ENCODE measurements at places on chromosomes 3 and 15.

DNA sequence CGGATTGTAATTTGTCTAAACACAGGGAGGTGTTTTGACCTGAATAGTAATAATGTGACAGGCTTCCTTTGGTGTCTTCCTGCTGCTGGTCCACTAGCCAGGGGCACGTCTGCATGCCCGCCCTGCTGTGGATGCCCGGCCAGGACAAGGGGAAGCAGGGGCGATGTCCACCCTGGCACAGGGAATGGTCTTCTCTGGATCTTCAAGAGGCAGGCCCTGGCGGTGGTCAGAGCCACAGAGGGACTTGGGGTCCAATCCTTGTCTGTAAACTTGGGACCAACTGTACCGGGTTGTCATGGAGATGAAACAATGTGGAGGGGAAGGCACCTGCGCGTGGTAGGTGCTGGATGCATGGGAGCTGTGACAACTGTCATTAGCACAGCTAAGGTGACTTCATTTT lies 134.1 kb downstream of the RPLP1 start:
- no peak for DNase-seq

DNA sequence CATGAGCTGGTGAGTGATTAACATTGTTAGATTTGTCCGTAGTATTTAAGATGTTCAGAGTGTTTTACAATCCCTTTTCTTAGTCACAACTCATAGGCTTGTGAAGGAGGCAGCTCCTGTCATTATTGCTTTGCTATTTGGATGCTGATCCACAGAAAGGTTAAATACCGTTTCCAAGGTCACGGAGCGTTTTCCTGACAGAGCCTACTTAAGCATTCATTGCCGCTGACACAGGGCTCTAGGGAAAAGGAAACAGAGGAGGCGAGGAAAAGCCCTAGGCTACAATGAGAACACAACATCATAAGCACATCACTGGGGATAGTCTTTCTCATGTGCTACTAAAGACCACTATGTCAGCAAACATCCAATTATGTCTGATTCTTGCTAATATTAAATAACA lies 38.5 kb upstream of the CPB1 start:
- DNase-seq = peak; percentile 70

DNA sequence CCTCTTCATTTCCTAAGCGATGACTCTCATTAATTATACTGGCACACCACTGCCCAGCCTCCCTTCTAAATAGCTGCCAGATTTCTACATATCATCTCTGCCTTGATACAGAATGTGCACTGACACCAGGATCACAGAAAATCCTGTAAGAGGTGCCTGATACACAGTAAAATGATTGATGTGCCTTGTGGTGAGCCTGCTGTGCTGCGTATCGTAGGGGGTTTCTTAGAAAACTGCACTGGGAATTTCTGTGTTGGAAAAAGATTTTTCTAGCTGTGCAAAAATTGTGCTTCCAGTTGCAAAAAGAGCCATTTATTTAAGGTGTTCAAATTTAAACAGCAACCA lies 3.0 kb upstream of the PLCH1 start:
- no peak for DNase-seq

- DNase-seq = no peak
Observed at GRCh38 chr15:101203029-101203573, 48.7 kb downstream of the CHSY1 start.

DNA sequence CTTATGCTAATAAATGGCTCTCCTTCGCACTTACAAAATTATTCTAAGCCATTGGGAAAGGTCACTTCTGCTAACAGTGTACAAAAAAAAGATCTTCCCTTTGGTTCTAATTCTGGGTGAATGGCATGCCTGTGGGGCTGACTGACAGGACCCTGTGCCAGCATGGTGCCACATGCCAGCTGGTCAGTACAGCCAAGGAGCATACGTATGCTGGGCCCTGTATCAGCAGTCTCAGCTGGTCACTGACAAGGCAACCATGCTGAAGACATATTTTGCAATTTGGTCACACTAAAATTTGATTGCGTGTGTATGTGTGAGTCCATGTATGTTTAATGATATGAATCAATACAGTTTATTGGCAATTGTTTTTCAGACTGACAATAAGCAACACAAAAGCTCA lies 246.1 kb downstream of the TBL1XR1 start:
- DNase-seq = no peak

GRCh38 chr3:114447545-114447944 lies 153.7 kb downstream of the TIGIT start:
- no peak for DNase-seq

DNA sequence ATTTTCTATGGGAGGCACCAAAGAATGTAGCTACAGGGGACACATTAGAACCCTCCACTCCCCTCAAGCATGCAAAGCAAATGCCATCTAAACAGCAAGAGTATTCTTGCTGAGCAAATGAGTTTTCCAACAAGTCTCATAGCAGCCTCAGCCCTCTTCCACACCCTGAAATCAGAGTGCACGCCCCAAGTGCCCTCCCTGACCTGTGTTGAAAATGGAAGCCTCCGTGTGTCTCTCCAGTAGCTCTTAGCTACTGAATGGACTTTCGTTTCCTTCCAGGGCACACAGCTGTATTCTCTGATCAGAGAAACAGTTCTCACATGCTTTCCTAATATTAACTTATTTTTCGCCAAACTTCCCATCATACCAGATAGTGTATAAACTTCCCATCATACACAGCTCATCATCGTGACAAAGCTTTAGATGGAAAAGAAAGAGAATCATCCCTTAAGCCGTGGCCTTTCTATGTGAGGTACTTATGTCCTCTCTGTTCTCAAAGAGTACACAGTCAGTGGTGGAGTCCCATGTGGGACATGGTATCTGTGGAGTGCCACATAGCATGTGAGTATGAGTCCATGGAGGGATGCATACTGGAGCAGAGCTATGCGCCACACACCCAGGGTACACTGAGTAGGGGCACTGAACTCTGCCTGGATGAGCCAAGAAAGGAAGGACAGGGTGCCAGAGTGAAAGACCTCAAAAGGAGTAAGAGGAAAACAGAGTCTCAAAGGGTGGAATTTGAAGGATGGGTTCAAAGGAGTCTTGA lies 434.5 kb downstream of the MCTP2 start:
- DNase-seq = no peak

DNA sequence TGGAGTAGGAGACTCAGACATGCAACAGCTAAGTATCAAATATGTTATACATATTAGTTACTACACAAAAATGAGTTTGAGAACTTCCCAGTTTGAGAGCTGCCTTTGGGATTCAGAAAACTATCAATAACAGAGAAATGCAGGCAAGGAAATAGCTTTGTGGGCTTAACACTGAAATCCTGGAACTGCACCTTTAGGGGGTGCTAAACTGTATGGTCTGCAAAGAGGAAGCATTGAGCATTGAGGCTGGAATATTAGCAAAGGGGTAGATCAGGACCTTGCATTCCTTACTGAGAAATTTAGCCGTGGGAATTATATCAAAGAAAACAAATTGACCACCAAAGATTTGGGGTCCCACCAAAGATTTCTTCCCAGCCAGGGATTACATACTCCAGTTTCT lies 580.0 kb downstream of the ZNF385D start:
- peak; percentile 10 for DNase-seq

GRCh38 chr3:59180006-59180405 lies 130.2 kb upstream of the CFAP20DC start:
- DNase-seq = no peak

GRCh38 chr3:160226026-160226907 lies 1.0 kb downstream of the C3orf80 start:
- DNase-seq = no peak

GRCh38 chr3:71710906-71711494 lies 14.2 kb downstream of the EIF4E3 start:
- DNase-seq = peak; percentile 24

GRCh38 chr15:58308742-58309355 lies 122.9 kb upstream of the LIPC start:
- no peak for DNase-seq

DNA sequence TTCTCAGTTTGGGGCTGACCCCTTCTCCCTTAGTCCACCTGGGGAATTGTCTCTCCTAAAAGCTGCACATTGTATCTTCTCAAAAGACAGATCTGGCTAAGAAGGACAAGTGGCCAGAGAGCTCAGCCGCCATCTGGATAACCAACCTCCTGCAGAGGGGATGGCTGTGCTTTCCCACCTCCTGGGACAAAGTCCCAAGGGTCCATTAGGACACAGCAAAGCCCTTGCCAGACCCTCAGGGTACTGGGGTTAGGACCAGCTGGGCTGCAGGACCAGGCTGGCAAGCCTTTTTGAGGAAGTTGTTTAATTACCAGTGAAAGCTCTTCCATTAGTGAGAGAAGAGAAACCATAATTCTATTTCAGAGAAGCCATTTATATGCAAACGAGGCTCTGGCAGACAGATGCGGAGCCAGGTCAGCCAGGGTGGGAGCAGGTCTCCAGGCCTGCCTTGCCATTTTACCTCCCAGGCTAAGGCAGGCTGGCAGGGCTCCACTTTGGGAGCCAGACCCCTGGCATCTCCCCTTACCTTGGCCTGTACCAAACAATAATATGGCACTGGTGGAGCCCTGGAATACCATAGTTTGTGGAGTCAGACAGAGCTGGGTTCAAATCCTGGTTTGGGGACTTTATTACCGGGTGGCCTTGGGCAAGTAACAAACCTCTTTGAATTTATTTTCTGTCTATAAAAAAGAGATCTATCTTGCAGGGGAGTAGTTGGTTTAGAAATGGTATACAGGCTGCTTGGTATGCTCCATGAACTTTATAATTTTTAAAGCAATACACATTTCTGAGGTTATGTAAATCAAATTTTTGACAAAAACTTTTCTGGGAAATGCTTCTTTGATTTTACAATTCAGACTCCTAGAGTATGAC lies 17.9 kb downstream of the SHF start:
- no peak for DNase-seq

GRCh38 chr3:132758740-132759139 lies 36.5 kb upstream of the NPHP3 start:
- DNase-seq = no peak

DNA sequence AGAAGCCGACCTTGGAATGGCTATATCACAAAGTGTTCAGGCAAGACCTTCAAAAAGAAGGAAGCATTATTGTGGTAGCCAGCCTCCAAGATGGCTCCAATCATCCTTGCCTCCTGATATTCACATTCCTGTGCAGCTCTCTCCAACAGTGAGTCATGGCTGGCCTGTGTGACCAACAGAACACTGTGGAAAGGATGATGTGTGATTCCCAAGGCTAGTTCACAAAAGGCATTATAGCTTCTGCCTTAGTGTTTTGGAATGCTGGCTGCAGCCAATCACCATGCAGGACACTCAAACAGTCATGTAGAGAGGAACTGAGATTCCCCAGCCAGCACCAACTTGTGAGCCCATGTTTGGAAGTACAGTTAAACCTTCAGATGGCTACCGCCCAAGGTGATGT lies 102.6 kb downstream of the EFL1 start:
- peak; percentile 92 for DNase-seq

DNA sequence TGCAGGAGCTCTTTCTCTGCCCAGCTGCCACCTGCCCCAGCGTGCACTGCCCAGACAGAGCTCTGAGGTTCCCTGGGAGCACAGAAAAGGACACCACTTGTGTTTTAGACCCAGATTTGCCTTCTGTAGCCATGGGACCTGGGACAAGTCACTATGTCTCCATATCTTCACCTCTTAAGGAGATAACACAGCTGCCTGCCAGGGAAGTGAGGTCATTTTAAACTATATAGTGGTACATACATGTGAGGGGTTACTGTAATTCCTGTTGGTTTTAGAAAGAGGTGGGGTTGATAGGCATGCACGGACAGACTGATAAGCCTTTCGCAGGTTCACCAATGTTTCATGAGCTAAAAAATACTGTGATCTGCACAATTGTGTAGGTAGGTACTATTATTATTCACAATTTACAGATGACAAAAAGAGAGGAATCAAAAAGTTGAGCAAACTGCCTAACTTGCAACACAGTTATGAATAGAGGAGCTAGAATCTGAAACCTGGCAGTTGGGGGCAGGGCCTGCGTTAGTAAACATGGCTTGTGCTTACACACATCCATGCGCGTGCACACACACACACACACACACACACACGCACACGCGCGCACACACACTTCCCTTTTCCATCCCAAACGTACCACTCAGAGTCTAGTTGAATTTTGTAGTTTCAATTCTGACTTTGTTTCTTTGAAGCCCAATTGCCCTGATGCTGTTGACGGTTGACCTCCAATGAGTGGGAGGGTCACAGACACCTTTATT lies 193.6 kb downstream of the FAM43A start:
- DNase-seq = no peak

GRCh38 chr3:62982795-62983455 lies 107.7 kb upstream of the CADPS start:
- DNase-seq = no peak

DNA sequence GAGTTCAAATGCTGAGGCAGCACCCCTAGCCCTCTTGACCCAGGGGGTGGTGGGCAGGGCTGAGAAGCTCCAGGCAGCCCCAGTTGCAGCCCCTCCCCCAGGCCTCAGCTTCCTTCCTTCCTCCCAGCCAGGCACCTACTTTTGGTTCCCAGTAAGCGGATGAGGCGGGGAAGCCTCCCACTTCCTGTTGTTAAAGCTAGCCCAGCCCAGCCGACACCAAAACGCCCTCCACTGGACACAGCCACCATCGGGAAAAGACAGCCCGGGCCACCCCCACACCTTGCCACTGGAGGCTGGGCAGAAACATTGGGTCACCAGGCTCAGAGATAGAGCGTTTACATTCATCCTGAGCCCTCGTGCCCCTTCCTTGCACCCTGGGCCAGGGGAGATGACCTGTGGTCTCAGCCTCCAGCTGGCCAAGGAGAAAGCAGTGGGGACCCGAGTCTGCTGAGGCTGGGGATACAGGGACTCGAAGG lies 3.5 kb downstream of the DUSP7 start:
- DNase-seq = peak; percentile 70

- DNase-seq = no peak
Observed at GRCh38 chr3:43102773-43103480, 3.0 kb downstream of the POMGNT2 start.

GRCh38 chr3:182185313-182185712 lies 473.6 kb downstream of the SOX2 start:
- DNase-seq = no peak

GRCh38 chr3:182259579-182259978 lies 533.7 kb upstream of the ATP11B start:
- DNase-seq = no peak

DNA sequence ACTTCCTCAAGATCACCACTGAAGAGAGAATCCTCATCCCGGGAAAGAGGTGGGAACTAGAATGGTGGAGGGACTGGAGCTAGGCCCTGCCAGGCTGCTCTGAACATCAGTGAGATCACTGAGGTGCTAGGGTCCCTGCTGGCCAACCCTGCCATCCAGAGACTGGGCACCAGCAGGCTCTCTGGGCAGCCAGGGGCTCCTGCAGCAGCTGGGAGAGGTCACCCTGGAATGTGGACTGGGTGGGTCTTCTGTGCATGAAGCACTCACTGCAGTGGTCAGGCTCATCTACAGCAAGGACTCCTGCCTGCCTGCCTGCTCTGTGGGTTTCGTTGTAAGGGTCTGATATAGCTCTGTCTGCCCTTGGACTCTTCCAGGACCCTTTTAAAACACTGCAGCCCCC lies 24.9 kb downstream of the ALS2CL start:
- DNase-seq = no peak

- no peak for DNase-seq
Observed at GRCh38 chr15:68816795-68817303, 3.8 kb downstream of the ANP32A start.

DNA sequence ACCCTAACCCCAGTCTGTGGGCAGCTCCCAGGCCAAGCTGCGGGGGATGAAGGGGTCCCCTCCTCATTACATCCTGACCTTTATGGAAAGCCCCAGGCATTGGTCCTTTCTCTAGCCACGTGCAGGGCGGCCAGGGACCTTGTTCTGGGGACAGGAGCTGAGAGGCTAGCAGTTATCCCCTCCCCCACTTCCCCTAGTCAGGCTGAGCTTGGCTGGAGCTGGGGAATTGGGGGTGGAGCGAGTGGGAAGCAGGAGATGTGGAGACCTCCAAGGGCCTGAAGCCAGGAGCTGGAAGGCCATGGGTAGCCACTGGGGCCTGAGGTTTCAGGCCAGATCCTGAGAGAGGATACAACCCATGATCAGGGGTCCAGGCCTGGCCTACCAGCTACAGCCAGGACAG lies 45.8 kb downstream of the DNAH1 start:
- DNase-seq = no peak
